ENCODE measurements at places on chromosomes 7 and 10.
A peak's percentile ranks its signal among the peaks of the same experiment; 100 is the strongest.

DNA sequence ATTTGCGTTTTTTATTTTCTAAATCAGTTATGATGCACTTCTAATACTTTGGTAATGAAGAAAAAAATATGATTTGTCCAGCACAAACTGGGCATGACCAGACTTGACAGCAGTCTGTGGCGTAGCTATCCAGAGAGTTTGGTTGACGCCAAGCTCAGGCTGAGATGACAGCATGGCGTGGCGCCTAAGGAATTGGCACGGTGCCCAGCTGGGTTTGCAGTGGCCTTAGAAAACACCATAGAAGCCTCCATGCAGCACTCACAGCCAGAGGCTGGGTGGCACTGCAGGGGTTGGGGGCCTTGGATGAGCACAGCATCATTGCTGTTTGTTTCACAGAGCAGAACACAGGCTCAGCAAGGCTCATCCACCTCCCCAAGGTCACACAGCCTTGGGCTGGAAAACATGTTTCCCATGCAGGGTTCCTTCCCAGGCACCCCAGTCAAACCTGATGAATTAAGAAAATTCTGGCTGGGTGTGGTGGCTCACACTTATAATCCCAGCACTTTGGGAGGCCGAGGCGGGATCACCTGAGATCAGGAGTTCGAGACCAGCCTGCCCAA is 88.9 kb downstream of the GTF2IRD1 start:
- DNase-seq: peak; percentile 87

DNA sequence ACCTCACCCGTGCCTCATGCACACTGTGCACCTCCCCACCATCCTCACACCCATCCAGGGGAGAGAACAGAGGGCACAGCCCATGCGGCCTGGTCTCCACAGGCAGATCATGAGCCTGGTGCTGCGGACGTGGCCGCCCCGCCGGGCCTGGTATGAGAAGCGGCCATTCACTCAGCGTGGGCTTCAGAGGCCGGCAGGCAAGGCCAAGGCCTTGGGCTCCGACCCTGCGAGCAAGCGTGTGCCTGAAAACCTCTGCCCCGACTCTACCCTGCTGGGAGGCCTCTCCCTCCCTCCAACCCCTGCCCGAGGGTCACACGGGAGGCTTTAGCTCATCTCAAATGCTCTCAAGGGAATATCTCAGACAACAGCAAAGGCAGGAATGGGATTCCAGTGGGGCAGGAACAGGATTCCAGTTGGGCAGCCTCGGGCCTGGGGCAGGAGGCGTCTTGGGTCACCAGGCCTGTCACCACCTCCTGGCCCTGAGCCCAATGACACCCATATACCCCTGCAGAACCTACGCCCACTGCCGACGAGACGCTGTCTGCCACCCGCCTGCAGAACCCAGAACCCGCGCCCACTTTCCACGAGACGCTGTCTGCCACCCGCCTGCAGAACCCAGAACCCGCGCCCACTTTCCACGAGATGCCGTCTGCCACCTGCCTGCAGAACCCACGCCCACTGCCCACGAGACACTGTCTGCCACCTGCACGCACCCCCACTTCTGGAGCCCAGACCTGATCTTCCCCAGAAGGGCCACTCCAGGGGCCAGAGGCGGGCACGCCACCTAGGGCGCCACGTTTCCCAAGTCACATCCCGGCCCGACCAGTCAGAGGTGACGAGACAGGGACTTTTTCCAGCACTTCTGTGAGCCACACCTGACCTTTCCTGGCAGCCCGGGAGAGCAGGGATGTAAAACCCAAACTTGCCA is 38.9 kb downstream of the ADAP1 start:
- DNase-seq: no peak

DNA sequence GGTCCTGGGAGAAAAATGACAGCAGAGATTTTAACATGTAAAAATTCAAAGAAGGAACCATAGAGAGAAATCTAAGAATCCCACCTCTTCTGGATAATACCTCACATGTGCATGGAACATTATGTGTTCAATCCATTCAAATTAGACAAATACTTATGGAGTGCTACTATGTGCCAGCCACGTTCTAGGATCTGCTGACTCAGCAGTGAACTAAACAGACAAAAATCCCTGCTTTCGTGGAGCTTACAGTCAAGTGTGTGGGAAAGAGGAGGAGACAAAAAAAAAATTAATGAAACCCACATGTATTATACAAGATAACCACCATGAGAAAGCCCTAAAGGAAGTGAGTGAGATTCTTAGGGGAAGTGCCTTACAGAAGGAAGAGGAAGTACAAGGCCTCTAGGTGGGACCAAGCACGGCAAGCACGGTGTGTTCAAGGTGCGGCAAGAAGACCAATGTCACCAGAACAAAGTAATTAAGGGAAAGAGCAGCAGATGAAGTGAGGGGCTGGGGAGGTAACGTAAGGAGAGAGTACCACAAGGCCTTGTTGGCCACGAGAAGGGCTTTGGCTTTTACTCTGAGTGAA is 71.0 kb downstream of the SLC25A13 start:
- no peak for DNase-seq

GRCh38 chr10:77533887-77534278 is 103.7 kb downstream of the KCNMA1 start:
- no peak for DNase-seq

DNA sequence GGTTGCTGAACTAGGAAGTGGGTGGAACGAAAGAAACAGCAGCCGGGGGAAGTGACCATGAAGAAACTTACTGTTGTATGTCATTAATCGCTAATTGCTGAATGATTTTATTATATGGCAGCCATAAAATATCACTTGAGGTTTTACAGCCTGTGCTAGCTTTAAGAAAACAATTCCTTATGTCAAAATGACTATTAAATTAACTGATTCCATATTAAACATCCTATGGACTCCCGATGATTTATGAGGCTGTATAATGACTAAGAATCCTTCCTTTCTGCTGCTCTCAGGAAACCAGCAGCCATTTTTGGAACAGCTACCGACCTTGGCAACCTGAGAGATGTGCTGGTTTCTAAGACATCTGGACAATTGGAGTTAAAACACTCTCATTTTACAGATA is 421.9 kb downstream of the SORCS3 start:
- no peak for DNase-seq

DNA sequence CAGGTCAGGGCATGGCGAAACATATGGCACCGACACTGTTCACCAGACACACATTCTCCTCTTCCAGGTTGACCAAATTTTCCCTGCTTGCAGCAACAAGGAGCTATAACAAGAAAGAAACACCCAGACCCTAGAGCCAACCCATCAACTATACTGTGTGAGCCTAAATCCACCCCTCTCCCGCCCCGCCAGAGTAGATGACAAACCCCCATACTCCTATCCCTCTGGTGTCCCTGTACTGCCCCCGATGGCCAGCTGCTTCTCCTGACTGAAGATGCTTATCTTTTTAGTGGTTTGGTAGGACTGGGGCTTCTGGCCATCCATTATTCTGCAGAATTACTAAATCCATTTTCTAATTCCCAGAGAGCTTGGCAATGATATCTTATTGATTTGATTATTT is 70.1 kb upstream of the EEPD1 start:
- DNase-seq: no peak

DNA sequence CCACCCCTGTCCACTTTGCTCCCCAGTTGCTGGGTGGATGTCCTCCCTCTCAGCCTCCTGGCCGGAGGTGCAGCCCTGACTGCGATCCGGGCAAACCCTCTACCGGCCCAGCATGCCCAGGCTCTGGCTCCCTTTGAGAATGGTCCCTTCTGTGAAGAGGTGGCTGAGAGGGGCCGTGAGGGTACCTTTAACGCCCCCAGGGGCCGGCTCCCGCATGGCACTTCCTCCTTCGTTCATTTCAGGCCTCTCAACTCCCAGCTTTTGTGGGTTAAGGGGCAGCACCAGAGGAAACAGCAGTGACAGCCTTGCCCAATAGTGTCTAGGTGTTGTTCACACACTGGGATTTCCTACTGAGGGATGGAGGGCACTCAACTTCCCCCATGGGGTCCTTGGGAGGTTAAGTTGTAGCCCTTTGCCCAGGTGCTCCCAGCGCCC is 33.2 kb upstream of the HABP2 start:
- no peak for DNase-seq

- no peak for DNase-seq
These were observed 8.7 kb downstream of the STARD3NL start for GRCh38 chr7:38186593-38187314.

DNA sequence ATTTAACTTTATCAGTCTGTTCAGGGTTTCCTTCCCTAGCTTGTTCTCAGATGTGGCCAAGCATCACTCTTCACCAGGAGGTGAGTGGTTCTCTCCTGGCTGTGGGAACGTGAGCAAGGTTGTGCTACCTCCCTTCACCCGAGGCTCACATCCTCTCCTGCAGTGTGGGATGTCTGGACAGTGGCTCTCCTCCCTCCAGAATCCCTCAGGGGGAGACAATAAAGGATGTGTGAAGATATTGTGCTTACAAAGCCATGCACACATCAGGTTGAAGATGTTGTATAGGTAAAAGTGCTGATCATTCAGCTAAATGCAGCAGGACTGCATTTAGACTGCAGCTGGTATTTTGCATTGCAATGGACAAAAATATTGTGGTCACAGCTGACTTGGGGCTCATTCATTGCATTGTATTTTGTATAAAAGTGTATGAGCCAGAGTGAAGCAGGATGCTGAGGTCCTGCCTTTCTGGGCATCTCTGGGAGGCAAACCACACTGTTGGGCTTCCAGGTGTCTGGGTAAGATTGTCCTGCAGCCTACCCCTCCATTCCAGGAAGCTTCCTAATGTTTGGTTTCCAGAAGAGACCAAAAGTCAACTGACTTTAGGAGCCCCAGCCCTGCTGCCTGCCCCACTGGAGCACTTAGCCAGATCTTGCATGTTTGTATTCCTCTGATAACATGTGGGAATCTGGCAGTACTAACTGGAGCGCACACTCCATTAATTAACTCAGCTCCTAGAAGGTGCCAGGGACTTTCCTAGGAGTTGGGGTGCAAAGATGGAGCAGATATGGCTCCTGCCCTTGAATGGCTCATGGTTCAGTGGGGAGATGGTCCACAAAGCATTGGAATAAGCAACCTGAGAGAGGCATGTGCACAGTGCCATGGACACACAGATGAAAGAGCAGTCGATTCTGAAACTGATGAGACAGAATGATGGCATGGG is 292.5 kb upstream of the ZNF32 start:
- DNase-seq: no peak

GRCh38 chr10:94075506-94075905 is 81.8 kb downstream of the PLCE1 start:
- no peak for DNase-seq

DNA sequence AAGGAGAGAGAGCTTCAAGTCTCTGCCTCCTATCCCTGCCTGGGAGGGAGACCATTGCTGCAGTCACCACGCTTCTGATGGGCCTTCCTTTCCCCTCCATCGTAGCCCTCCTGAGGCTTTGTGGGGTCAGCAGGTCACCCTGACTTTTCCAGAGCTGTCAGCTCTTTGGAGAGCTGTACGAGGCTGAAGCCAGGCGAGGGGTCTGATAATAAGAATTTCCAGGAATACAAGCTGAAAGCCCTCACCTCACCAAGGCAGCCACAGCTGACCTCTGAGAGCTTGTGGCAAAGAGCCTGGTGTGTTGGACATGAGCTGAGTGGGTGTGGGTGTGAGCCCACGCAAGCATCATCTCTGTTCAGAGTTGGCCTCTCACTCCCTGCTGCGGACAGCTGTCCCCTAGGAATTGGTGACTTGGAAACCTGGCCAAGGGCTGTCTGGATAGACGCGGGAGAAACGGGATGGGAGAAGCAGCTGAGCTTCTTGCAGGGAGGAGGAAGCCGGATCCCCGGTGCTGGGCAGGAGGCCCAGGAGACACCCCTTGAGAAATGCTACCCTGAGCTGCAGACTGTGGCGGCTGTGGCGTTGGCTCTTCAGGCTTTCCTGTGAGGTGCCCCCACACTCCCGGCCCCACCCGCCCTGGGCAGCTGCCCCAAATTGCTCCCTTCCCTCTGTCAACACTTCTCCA is 122.1 kb upstream of the BTBD16 start:
- peak; percentile 7 for DNase-seq

- no peak for DNase-seq
These were observed 119.1 kb upstream of the JCAD start for GRCh38 chr10:30178356-30178964.

GRCh38 chr7:114806590-114807162 is 115.2 kb upstream of the MDFIC start:
- DNase-seq: no peak

GRCh38 chr10:80580638-80581468 is 43.2 kb downstream of the SH2D4B start:
- DNase-seq: peak; percentile 1

GRCh38 chr10:129523031-129523722 is 56.1 kb downstream of the MGMT start:
- DNase-seq: no peak
